ENCODE measurements at places on chromosomes 1 and 21.

- no peaks in the 10 kb centered on the region for H3K27me3 ChIP-seq
- H3K36me3 ChIP-seq: no peaks in the 10 kb centered on the region
- H3K4me1 ChIP-seq: no peaks in the 10 kb centered on the region
Observed at GRCh38 chr1:100622966-100623762, 85.2 kb downstream of the GPR88 start.

- H3K27ac ChIP-seq: no peak overlapping the region
- H3K4me1 ChIP-seq: no peaks in the 10 kb centered on the region
- peaks cover 7% of the 10 kb centered on the region for H3K27me3 ChIP-seq
Observed at GRCh38 chr1:55685560-55685959, 470.4 kb upstream of the USP24 start.

DNA sequence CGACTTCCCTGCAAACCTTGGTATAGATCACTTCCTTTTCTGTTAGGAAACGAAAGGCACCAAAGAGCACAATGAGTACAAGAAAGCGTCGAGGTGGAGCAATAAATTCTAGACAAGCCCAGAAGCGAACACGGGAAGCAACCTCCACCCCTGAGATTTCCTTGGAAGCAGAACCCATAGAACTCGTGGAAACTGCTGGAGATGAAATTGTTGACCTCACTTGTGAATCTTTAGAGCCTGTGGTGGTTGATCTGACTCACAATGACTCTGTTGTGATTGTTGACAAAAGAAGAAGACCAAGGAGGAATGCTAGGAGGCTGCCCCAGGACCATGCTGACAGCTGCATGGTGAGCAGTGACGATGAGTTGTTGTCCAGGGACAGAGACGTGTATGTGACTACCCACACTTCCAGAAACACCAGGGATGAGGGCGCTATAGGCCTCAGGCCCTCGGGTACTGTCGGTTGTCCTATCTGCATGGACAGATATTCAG is 18.5 kb downstream of the FAM89A start:
- no peak for DNase-seq
- H3K4me1 ChIP-seq: peaks cover 21% of the 10 kb centered on the region
- peak overlapping the region; percentile 87 for H3K27ac ChIP-seq
- H3K4me3 ChIP-seq: peak overlapping the region; percentile 23
- H3K27me3 ChIP-seq: no peaks in the 10 kb centered on the region

GRCh38 chr1:200629876-200630514 is 9.4 kb upstream of the KIF14 start:
- DNase-seq: no peak
- H3K36me3 ChIP-seq: no peaks in the 10 kb centered on the region
- H3K27ac ChIP-seq: no peak overlapping the region

DNA sequence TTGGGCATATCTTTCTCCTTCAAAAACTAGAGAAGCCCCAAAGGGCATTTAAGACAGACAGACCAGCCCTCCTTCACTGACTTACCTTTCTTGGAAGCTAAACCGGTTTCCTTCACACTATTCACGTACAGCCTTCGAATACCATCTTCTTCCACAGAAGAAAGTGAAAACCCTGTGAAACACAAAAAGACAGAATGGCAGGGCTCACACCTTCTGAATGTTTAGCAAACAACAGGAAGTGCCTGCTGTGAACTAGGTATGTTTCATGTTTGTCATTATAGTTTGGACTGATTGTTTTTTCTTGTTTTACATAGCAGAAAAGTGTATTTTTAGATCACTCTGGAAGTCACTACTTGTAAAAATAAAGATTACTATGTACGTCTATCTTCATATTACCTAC is 148.6 kb upstream of the KRTAP19-8 start:
- no peak overlapping the region for H3K4me3 ChIP-seq
- peaks cover 46% of the 10 kb centered on the region for H3K27me3 ChIP-seq
- no peak overlapping the region for H3K27ac ChIP-seq
- H3K4me1 ChIP-seq: no peaks in the 10 kb centered on the region
- H3K36me3 ChIP-seq: no peaks in the 10 kb centered on the region
- DNase-seq: no peak

DNA sequence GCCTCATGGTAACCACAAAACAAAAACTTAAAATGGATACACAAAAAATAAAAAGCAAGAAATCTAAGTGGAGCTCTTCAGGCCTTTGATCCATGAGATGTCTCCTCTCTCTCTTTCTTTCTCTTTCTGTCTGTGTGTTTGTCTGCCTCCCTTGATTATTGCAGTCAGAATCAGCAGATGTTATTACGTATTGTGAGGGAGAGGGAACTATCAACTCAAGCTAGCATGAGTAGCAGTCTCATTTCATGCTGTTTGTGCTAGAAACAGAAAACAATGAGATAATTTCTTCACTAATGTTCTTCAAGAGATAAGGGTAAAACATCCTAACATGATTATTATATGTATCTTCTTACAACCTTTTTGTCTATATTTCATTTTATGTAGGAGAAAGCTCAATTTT is 103.7 kb upstream of the PDC start:
- no peaks in the 10 kb centered on the region for H3K27me3 ChIP-seq
- H3K27ac ChIP-seq: no peak overlapping the region
- no peak overlapping the region for H3K4me3 ChIP-seq
- H3K4me1 ChIP-seq: no peaks in the 10 kb centered on the region

- H3K36me3 ChIP-seq: no peaks in the 10 kb centered on the region
- peaks cover 28% of the 10 kb centered on the region for H3K27me3 ChIP-seq
- DNase-seq: no peak
- no peak overlapping the region for H3K4me3 ChIP-seq
- H3K27ac ChIP-seq: no peak overlapping the region
Observed at GRCh38 chr1:179807691-179808485, 64.8 kb downstream of the FAM163A start.

DNA sequence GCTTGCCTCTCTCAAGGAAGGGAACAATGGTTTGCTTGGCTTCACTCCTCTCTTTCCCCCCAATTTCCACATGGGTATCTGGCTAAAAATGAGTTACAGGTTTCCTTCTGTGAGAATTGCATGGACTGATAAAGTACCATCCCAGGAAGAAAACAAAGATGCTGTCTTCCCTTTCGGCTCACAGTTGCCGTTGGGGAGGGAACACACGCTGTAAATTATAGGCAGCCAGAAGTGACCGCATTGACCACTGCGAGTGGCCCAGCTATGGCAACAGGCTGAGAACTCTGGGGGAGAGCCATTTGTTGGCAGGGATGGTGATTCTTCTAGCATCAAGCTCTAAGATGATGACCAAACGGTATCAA is 2.9 kb downstream of the RUNX1 start:
- no peaks in the 10 kb centered on the region for H3K36me3 ChIP-seq
- DNase-seq: no peak
- no peak overlapping the region for H3K4me3 ChIP-seq
- H3K27me3 ChIP-seq: peaks cover 64% of the 10 kb centered on the region

Measured in left ventricle myocardium inferior (tissue), 1 donor.